HCEC 1CT (cell line): ENCODE measurements at places on chromosomes 16 and 17.

- DNase-seq, result no peak
Measured at GRCh38 chr17:74712301-74712700, 422 bp downstream of the CD300LF start.

DNA sequence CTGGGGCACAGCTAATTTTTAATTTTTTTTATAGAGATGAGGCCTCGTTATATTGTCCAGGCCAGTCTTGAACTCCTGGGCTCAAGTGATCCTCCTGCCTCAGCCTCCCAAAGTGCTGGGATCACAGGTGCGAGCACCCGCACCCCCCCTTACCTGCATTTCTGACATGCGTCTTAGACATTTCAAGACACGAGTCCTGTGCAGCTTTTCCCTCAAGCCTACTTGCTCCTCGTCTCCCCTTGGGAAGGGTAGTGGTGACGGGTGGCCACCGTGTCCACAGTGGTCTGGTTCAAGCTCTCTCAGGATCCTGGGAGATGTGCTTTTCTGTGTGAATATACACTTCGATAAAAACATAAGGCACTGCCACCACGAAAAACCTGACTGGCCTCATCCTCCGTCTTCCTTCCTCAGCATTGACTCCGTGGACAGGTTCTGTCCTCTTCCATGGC is 9.6 kb downstream of the CANT1 start:
- DNase-seq, result no peak

DNA sequence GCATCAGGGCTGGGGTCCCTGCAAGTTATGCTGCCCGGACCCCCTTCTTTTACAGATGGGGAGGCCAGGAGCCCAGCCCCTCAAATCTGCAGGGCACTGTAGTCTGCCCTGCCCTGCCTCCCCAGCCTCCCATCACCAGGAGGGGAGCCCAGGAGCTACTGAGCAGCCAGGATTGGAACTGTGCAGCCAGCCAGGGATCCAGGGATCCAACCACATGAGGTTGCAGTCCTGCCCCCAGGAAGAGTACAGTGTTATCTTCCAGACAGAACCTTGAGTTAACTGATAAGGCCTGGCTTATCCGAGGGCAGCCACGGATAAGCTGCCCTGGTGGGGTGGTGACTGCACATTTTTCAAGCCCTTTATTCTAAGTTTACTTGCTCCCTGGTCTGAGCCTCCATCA is 11.4 kb upstream of the NDRG4 start:
- no peak for DNase-seq

DNA sequence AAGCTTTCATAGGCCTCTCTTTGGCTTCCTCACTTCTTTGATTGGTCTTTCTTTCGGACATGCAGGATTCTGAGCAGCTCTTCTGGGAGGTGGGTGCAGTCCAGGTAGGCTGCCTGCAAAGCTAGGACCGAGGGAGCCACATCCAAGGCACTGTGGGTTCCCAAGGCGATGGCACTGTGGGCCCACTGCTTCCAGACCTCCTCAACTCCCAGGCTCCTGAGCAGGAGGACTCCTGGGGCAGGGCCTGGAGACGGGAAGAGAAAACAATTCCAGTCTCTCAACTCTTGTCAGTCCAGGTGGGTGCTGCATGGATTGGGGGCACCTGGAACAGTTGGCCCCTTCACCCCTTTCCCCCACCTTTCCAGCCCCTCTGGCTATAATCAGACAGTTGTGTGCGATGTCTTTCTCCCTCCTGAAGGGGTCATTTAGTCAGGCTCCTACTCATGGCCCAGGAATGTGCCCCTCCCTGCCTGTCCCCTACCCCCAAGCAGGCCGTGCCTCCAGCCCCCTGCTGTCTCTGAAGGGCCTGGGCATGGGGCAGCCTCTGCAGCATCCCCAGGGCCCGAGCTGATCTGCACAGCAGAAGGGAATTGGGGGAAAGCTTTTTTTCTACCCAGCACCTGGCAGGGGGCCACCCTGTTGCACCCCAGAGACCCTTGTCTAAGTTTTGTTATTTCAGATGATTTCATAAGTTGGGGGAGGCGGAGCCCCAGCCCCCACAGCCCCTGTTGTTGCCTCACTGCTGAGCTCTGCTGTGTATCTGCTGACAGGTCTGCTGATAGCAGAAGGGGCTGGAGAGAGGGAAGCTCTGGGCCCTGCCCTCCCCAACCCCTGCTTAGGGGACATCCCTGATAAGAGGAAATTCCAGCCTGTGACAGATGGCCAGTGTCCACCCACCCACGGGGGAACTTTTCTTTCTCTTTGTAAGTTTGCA is 330.3 kb downstream of the SEC14L1 start:
- DNase-seq, result no peak

GRCh38 chr16:87778830-87779579 is 13.2 kb upstream of the KLHDC4 start:
- DNase-seq, result peak; percentile 80

DNA sequence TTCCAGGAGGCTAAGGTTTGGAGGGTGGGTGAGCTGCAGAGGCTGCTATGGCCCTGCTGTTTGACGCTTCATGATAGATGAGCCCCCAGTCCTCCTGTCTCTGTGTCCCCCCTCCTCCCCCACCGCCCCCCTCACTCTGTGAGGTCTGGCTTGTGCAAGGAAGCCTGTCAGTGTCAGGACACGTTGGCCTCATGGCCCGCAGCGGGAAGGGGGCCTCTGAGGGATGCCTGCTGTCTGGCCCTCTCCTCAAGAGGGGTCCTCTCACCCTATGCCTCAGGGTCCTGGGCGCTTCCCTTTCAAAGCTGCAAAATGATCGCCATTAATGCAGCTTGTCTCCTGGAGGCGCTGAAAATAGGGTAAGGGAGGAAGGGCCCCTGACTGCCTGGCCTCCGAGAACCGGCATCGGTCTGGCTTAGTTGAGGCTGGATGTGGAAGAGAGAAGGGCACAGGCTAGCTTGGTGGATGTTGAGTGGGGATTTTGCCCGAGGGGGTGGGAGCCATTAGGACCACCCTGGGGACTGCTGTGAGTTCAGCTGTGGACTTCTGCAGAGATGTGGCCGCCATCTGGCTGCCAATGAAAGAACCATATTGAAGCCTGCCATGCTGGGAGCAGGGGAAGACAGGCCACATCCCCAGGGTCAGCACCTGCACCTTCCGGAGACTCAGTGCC is 14.8 kb upstream of the GOSR2 start:
- DNase-seq, result no peak

- DNase-seq, result no peak
Measured at GRCh38 chr16:49799172-49799571, 56.7 kb downstream of the ZNF423 start.

GRCh38 chr16:77585379-77586251 is 136.7 kb upstream of the NUDT7 start:
- peak; percentile 25 for DNase-seq

DNA sequence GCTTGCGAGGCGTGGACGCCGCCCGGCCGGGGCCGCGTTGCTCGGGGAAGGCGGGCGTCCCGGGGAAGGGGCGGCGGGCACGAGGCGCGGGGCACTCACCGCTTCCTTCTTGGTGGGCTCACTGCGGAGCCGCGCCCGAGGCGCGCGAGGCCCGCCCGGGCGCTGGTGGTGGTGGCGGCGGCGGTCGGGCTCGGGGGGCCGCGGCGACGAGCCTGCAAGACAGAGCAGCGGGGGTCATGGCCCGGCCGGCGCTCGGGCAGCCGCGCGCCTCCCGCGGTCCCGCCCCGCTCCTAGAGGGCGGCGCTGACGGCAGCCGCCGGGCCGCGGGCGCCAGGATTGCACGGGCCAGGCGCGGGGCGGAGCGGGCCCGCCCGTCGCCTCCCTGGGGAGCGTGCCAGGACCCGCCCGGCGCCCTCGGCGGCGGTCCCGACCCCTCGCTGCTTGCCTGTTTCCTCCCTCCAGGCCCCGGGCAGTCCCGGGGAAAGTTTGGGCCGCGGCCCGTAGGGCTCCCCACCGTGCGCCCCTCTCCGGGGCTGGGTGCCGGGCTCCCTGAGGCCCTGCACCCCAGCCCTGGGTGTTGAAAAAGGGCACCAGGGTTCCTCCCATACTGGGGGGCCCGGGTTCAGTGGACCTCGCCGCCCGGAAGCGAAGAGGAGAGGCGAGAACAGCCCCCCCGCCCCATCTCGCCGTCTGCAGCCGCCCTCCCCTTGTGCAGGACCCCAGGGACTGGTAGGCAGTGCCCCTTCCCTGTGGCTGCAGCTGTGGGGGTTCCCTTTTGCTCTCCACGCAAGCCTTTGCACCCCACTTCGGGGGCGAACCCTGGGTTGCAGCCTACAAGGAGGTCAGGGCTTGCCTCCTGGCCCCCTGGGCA is at the start of gene C16orf74:
C16orf74 (minus strand) TSS at position 270 of the 871 bp plus-strand sequence. CDS start 15,879 bp downstream, outside the sequence.
- peak; percentile 61 for DNase-seq

GRCh38 chr17:48646183-48647102 is 20.3 kb upstream of the HOXB9 start:
- no peak for DNase-seq

- peak; percentile 41 for DNase-seq
Measured at GRCh38 chr17:28968914-28969295, 17.6 kb upstream of the PHF12 start.

DNA sequence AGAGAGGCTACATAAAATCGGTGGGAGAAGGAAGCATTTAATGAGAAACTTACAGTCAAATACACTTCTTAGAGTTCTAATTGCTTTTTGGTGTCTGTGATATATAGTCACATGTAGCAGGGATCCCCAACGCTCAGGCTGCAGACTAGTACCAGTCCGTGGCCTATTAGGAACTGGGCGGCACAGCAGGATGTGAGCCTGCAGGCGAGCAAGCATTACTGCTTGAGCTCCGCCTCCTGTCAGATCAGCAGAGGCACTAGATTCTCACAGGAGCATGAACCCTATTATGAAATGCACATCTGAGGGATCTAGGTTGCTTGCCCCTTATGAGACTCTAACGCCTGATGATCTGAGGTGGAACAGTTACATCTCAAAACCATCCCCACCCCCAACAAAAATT is 158.5 kb downstream of the TANC2 start:
- DNase-seq, result no peak

GRCh38 chr16:84907575-84907974 is 87.8 kb downstream of the CRISPLD2 start:
- DNase-seq, result no peak

- DNase-seq, result no peak
Measured at GRCh38 chr16:71423865-71424264, 18.0 kb downstream of the TLE7 start.

DNA sequence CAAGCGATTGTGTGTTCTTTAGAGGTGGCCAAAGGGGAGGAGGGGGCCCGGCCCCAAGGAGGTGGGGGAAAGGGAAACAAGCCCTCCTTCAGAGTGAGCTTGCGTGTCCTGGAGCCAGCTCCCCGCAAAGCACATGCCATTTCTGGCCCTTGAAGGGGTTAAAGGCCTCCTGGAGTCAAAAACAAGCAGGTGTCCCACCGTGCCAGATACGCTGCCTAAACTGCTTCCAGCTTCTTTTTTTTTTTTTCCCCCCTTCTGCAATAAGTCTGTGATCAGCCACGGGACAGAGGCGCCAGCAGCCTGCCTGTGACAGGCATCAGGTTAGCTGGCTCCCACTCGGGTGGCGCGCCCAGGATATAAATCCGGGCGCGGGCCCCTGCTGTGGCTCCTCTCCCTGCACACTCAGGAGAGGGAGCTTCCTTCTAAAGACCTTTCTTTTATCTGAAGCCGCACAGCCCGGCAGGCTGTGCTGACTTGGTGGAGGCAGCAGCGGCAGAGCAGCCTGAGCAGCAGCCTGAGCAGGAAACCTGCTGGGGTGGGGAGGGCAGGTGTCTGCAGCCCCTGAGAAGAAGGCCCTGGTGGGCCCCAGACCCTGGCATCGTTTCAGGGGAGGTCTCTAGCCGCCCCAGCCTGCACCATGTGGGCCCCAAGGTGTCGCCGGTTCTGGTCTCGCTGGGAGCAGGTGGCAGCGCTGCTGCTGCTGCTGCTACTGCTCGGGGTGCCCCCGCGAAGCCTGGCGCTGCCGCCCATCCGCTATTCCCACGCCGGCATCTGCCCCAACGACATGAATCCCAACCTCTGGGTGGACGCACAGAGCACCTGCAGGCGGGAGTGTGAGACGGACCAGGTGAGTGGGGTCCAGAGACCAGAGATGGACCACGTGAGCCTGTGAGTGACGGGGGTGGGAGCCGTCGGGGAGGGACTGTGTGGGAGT is at the start of gene WFIKKN2:
WFIKKN2 (plus strand) TSS at position 286 of the 934 bp plus-strand sequence; CDS start at position 638, 352 bp downstream.
- no peak for DNase-seq

- no peak for DNase-seq
Measured at GRCh38 chr17:63774969-63775265, 947 bp downstream of the DDX42 start.
